ENCODE measurements at places on chromosomes 11 and 22.
A peak's percentile ranks its signal among the peaks of the same experiment; 100 is the strongest.

GRCh38 chr11:93751001-93751400 lies 9.5 kb downstream of the C11orf54 start:
- DNase-seq = no peak

GRCh38 chr11:34976496-34977088 lies 60.2 kb downstream of the PDHX start:
- no peak for DNase-seq

DNA sequence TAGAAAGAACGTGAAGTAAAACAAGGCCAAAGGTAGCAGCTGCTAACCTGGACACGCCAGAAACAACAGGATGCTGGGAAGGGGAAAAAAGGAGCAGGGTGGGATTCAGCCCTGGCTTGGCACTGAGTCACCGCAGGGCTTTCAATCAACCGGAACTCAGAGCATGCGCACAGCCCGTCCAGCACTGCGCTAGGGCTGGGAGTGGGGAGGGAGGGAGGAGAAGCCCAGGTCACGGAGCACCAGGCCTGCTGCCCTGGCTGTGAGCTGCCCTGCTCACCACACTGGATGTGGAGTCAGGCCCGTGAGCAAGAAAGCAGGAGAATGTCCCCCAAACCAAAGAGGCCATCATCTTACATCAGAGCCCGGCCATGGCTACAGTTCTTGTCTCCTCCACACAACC lies 51.5 kb downstream of the APOL1 start:
- DNase-seq = no peak

DNA sequence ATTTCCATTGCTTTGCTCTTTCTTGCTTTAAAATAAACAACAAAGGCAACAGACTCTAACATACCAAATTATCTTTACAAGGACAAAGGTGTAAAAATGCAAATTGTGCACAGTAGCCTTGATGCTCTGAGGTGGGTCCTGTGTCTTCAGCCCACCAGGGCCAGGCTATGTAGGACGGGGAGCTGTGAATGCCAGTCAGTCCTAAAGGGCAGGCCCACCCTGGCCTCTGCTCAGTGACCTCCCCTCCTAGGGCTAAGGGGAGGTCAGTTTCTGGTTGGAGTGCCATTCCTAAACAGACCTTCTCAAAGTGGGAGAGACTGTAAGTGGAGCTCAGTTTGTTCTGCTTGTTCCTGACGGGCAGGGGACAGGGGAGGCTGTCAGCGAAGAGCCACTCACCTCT lies 78.0 kb upstream of the SUSD2 start:
- DNase-seq = no peak

GRCh38 chr11:61837411-61838005 lies 9.4 kb downstream of the FADS2 start:
- DNase-seq = no peak

DNA sequence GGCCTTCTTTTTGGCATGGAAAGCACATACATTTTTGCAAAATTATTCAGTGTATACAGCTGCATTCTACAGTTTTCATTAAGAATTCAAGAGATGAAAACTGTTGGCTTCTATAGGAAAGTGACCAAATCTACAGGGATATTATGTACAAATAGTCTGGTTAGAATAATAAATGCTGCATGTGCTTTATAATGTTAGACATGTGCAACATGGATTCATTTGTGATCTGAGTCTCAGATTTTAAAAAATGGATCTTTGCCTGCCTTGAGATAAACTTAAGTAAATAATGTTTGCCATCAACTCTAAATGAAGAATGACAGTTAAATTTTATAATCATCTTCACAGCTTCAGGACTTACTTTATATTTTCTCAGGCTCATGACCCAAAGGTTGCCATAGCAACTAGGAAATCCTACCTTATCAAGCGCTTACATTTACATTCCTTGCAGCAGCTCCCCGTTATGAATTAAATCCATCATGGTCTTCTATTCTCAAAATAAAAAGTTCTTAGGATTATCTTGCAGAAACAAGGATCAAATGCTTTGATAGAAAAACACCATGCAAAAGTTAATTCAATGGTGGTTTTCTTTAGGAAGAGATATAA lies 200.2 kb downstream of the CADM1 start:
- no peak for DNase-seq

- peak; percentile 32 for DNase-seq
Observed at GRCh38 chr11:27471589-27472397, 797 bp downstream of the LGR4 start.

GRCh38 chr11:117866526-117866925 lies 9.9 kb downstream of the FXYD6 start:
- no peak for DNase-seq
